ENCODE measurements at places on chromosomes 5 and 9. TPM values are rescaled to one million over a fixed set of nuclear protein-coding genes. Genes with fewer than 3 reads are reported as not detected.

FAM163B gene
- total RNA-seq, result not detected

PLAC8L1 gene
- 1.00 TPM for total RNA-seq

DNA sequence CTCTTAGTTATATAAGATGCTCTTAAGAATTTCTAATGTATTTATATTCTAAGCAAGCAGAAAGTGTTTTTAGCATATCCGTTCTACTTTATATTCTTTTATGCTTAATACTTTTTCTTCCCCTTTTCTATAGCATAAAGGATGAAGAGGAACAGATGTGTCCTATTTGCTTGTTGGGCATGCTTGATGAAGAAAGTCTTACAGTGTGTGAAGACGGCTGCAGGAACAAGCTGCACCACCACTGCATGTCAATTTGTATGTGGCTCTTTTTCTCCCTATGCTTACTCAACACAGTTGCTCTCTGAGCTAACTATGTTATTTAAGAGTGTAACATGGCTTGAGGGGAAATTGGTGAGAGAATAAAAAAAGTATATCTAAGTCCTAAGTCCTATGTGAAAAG, 37.6 kb upstream of the SETD9 start:
- no peak for DNase-seq

DNA sequence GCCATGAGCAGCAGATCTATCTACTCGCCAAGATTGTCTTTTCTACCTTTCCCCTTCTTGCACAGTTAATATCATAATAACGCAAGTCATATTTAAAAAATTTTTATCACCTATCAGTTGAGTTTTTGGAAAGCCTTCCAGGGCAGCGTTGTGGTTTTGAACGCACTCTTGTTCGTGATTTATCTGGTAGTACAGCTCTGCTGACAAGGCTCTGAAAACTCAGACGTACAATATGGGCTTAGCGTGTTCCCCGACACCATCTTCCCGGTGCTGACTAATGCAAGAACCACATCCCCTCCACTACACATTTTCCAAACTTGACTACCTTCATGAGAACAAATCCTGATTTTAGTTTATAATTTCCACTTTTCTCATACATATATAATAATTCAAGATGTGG, 1.6 kb upstream of the NFIL3 start:
- DNase-seq, result no peak

DEPDC1B gene
- 0.27 TPM for total RNA-seq

PCDH12 gene
- not detected for total RNA-seq

GRCh38 chr9:89935801-89936200, 331.0 kb downstream of the GADD45G start:
- DNase-seq, result no peak

Measured in naive thymus-derived CD4-positive, alpha-beta T cell (primary cell).